ENCODE measurements at places on chromosomes 7 and 10.
A peak's percentile ranks its signal among the peaks of the same experiment; 100 is the strongest.

GRCh38 chr10:127176649-127177048 lies 19.7 kb downstream of the INSYN2A start:
- no peak for ATAC-seq

DNA sequence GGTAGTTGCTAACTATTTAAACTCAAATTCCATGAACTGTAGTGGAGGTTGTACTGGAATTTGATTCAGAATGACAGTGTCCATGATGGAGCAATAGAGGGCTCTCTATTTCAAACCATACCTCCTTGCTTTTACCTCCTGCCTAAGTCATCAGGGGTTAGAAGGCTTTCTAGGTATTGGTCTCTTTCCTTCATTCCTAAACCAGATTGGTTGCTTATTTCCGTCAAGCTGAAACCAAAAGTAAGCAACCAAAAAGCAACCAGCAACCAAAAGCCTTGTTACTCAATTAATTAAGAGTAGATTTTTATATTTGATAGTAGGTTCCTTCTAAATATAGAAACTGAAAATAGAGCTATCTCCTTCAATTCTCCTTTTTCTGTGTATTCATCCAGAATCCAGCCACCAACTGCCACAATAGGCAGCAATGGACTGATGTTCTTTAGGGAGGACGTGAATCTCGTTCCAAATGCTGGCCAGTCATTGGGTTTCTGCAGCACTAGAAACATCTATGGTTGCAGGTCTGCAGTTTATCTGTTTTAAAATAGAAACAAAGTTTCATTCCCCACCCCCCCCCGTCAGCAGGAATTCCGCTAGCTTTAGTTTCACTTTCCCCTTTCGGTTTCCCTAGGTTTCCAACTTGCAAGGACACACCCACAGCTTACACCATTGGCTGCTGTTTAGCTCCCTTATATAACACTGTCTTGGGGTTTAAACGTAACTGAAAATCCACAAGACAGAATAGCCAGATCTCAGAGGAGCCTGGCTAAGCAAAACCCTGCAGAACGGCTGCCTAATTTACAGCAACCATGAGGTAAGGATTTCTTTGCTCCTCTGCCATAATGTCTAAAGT lies at the start of gene IFIT1:
Gene IFIT1, plus strand, starts transcription at position 717 of the 850 bp plus-strand sequence. Its CDS starts 90 bp downstream, at position 807.
- ATAC-seq, result peak; percentile 82

GRCh38 chr7:78777829-78778228 lies 675.6 kb downstream of the MAGI2 start:
- ATAC-seq, result no peak

DNA sequence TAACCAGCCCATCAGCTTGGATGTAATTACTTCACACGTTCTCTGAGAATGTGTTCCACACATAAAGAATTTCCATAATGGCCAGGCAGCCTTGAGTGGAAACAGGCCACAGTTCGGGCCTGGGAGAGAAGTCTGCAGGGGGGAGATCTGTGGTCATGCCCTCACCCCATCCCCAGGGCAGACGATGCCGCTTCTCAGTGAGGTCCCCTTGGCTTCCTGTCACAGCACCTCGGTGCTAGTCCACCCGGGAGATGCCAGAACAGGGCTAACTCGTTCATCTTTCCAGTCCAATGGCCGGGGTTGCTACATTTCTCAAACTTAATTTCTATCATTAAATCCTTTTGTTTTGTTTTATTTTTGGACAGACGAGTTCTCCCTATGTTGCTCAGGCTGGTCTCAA lies 624.1 kb downstream of the PTPRN2 start:
- no peak for ATAC-seq

DNA sequence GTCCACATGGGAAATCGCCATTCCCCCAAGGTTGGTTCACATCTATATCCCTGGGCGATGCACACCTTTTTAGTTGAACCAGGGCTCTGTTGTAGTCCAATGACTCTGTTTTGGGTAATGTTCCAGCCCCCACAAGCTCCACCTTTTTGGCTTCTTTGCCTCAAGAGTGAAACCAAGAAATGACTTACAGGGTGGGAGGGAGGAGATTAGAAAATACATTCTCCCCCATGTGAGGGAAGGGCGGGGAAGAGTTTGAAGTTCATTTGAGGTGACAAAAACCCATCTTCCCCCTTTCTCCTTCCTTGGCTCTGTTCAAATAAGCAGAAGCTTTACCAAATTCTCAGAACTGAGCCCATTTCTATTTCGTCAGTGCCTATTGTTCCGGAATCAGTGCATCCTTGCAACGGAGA lies 82.8 kb downstream of the GATA3 start:
- ATAC-seq, result no peak

GRCh38 chr10:6053816-6054631 lies 8.1 kb downstream of the IL2RA start:
- ATAC-seq, result no peak

DNA sequence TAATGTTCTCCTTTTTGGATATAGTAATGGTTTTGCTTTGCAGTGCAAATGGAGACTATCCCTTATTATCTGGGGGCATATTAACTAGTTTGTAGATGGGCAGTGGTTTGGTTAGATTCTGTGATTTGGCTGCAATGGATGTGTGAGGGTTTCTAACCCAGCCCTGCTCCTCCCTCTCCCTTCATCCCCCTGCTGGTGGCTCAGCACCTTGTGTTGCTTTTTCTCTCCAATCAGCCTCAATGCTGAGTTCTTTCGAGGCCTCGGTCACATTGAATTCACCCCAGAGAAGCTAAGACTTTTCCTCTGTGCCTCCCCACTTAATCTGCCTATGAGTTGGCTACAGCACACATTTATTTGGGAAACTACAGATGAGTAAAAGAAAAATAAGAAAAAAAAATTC lies 120.0 kb downstream of the MALRD1 start:
- no peak for ATAC-seq

- peak; percentile 72 for ATAC-seq
These were observed 13.2 kb downstream of the YKT6 start for GRCh38 chr7:44213877-44214388.

- ATAC-seq, result peak; percentile 56
These were observed 54.6 kb downstream of the CPVL start for GRCh38 chr7:29091715-29092114.

- no peak for ATAC-seq
These were observed 168.2 kb downstream of the DPY19L1 start for GRCh38 chr7:34869057-34869456.

- ATAC-seq, result no peak
These were observed 54.9 kb downstream of the AHCYL2 start for GRCh38 chr7:129279757-129280156.

- ATAC-seq, result no peak
These were observed 648.5 kb upstream of the LRRN3 start for GRCh38 chr7:110442381-110442837.

- no peak for ATAC-seq
These were observed 191.0 kb upstream of the BET1 start for GRCh38 chr7:94195201-94195600.

DNA sequence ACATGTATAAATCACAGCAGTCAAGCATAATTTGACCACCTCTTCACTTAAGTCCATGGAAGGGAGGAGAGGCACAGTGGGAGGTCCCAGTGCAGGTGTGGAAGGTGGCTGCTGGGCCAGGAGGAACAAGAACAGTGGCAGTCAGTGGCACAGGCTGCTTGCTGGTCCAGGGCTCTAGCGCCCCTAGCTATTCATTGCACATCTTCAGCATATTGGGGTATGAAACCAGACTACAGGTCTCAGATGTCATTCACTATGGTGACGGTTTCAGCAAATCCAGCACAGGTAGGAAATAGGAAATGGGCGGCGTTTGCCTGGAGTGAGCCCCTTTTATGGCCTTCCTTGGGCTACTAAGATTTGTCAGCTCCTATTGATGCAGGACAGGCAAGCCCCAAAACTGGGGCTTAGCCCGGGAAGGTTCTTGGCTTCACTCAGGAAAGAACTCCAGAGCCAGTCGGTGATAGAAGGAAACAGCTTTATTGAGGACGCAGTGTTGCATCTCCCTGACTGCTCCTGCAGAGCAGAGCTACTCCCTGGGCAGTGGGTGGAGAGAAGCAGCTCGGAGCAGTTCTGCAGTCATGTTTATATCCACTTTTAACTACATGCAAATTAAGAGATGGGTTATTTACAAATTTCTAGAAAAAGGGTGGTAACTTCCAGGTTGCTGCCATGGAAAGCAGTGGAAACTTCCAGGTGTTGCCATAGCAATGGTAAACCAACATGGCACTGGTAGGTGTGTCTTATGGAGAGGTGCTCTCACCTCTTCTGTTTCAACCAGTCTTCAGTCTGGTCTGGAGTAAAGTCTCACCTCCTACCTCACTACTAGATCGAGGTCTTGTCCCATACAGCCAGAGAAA lies 608.8 kb downstream of the PARD3 start:
- no peak for ATAC-seq

- no peak for ATAC-seq
These were observed 549.7 kb downstream of the TCERG1L start for GRCh38 chr10:130761788-130762301.

GRCh38 chr10:770975-771374 lies 81.5 kb upstream of the DIP2C start:
- ATAC-seq, result no peak

GRCh38 chr7:70771451-70771850 lies 360.5 kb upstream of the GALNT17 start:
- no peak for ATAC-seq

- no peak for ATAC-seq
These were observed 8.9 kb upstream of the EXOC6 start for GRCh38 chr10:92839191-92840085.

- no peak for ATAC-seq
These were observed 127.8 kb upstream of the BTBD16 start for GRCh38 chr10:122143238-122143841.

- ATAC-seq, result peak; percentile 93
These were observed 9.0 kb upstream of the PIP4K2A start for GRCh38 chr10:22723343-22723779.

DNA sequence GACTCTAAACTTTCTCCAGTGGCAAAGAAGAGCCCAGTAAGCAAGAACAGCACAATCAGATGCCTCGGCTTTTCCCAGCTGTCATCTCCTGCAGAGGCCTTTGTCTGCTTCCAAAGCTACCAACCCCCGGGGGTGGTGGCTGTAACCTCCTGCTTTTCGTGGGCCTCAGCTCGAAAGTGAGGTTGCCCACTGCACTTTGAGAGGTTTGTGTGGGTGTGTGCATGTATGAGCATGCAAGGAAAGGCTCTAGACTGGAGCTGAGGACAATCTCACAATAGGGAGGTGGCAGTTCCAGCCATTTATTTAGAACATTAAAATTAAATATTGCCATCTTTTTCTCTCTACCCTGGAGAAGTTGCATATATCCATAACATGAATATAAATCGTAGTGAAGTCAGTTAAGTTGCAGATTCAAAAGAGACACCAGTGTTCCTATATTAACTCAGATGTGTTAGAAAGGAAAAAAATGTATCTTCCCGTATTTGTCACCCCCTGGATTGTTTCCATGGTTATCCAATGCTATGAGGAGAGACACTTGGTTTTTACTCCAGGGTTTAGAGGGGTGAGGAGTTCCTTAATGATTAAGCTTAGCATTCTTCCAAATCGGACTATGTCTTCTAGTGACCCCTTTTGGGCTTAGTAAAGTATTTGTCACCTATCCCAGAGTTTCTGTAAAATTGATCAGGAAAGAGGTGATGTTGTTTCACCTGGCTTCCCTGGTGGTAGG lies 781.1 kb downstream of the INHBA start:
- ATAC-seq, result no peak

DNA sequence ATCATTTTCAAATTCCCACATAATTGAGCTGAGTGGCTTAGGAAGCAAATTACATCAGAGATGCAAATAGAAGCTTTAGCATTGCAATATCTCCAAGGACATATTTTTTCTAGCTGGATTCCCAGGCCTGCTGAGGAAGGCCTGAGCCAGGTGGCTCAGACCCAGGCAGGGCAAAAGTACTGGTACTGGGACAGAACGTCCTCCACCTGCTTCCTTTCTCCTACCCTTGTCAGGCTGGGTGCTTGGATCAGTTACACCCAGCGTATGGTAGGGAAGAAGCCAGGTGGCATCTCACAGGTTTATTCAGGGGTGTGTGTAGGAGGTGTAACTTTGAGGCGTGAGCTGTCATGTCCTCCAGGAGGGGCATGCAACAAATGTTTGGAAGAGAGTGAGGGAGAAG lies 3.0 kb upstream of the PANK1 start:
- ATAC-seq, result no peak

DNA sequence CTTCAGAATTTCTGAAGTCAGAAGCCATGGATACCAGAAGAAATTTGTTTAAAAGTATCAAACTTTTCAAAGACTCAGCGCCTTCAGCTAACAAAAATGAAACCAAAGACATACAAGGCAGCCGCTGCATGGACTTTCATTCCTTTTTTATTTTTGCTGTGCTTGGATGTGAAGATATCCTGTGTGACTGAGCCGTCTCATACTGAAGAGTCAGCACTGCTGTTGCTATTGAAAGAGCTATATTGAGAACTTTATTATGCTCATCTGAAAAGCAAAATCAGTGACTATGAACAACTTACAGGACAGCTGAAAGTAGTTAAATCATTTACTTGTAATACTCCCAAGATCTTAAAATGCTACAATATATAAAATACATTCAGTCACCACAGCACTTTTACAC lies 809.2 kb downstream of the NXPH1 start:
- ATAC-seq, result no peak

DNA sequence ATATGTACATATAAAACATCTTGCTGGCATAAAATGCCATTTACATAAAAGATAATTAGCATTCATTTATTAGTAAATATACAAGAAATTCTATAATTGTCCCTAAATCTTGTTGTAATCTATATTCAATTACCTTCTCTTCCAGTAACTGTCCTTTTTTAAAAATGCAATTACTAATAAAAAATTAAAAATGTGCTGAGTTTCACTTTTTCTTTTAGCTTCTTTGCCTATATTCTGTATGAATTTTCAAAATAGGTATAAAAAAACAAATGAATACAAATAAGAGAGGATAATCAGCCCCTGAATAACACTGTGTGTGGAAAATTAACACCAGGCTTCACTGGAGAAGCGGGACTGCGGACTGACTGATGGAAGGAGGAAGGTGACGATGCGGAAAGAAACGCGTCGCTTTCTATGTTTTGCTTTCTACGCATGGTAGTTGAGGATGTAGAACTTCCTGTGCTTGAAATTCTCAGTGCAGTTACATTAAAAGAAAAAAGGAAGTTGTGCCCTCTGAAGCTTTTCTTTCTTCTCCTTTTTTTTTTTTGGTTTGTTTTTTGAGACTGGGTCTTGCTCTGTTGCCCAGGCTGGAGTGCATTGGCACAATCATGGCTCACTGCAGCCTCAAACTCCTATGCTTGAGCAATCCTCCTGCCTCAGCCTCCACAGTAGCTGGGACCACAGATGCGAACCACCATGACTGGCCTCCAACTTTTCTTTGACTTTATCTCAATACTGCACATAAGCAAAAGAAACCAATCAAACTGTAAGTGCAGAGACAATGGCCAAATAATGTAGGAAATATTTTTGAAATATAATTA lies 7.4 kb upstream of the ZMYND11 start:
- peak; percentile 71 for ATAC-seq

GRCh38 chr7:39588416-39588815 lies 22.2 kb downstream of the YAE1 start:
- ATAC-seq, result no peak

GRCh38 chr7:154871507-154871906 lies 131.4 kb downstream of the PAXIP1 start:
- ATAC-seq, result no peak

DNA sequence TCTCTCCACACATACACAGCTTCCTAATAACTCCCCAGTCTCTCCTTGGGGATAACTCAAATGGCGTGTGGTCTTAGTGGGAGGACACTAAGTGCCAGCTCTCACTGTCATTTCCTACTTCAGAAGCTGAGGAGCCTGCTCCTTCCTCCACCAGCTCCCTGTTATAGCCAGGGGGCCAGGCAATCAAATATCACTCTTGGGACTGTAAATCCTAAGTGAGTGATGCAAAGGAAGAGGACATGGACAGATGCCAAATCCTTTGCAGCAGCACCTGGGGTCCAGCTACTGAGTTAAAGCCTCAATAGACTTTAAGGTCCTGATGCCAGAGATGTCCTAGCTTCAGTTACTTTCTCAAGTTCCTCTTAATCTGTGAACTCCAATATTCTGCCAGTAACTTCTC lies 34.1 kb downstream of the SEM1 start:
- no peak for ATAC-seq

Measured in stimulated activated memory B cell treated with anti-CD40 and anti-IgM and Interleukin-4, amounts not matched to agents 10 μg/mL and 1 μg/mL and 100 μg/mL, for 72 hours (primary cell).